ENCODE measurements at places on chromosomes 11 and 22.

- DNase-seq: no peak
Observed at GRCh38 chr22:48346911-48347310, 1480.8 kb downstream of the BRD1 start.

DNA sequence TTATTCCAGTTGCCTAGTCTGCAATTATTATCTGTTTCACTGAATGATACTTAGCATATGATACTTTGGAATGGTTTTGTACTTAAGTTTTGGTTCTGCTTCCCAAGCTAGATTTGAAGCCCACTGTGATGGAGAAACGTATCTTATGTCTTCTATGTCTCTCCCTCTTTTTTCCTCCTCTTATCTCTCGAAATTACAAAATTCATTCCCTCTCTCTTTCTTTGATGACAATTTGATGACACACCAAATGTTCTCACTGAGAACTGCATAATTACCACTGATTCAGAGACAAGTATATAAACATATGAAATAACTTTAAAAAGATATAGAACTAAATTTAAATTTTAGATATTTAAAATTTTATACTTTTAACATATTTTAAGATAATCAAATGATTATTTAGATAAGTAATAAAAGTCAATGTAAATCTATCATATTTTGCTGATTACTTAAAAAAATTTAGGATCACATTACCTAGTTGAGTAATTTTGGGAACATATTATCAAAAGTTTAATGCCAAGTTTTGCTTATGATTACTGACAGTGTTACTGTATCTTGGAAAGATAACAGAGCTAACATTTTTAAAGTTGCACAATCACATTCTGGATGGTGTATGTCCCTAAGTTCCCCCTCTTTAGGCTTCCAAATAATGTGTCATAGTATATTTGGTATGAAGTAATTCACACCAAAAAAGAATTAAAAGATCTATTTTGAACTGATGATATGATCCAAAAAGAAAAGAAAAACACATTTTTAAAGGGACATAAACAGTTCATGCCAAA is 255.3 kb downstream of the SBF2 start:
- DNase-seq: no peak

DNA sequence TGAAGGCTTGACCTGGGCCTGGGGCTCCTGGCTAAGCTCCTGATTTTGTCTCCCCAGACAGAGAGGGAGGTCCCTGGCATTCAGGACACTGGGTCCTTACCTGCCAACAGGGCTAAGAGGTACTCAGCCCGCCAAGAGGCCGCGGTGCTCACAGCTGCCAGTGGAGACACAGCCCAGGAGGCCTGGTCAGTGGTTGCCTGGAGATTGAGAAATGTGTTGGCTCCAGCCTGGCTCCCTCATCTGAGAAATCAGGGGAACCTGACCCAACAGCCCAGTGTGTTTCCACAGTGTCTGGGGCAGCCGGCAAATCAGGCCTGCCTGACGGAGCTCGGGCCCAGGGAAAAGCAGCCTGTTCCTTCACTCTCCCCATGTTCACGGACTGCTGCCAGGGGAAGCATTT is 79.4 kb upstream of the NAV2 start:
- DNase-seq: no peak

DNA sequence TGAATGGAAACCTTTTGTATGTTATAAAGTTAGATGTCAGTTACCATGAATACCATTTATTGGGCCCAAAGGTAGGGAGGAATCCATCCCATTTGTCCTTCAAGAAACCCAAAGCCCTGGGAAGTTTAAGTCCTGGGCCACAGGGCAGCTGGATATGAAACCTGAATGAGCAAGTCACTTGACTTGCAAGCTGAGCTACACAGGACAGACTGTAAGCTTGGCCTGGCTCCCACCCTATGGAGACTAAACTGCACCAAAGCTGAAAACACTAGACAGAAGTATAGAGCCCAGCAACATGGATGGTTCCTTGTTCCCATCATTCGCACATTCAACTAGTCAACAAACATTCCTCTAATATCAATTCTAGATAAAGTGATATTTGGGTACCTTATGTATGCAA is 71.3 kb downstream of the KCNC1 start:
- no peak for DNase-seq

DNA sequence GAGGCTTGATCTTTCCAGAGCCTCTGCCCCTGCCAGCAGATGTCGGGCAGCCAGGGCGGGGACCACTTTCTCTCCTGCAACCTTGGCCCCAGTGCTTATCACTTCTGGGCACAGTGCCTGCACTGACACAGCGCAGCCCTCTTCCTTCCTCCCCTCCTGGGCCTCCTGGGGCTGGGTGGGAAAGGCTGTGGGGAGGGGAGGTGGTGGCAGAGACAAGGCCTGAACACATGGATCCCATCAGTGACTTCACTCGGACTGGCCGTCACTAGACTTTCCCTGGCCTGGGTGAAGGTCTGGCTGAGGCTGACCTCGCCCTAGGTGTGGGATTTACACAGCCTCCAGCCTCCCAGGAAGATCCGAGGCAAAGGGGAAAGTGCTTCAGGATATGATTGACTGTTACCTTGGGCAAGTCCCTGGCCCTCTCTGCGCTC is 68.1 kb downstream of the LRRC32 start:
- no peak for DNase-seq
